ENCODE measurements at places on chromosomes 5 and 9.

GRCh38 chr9:88659126-88659525 lies 124.1 kb downstream of the NXNL2 start:
- no peak for DNase-seq

DNA sequence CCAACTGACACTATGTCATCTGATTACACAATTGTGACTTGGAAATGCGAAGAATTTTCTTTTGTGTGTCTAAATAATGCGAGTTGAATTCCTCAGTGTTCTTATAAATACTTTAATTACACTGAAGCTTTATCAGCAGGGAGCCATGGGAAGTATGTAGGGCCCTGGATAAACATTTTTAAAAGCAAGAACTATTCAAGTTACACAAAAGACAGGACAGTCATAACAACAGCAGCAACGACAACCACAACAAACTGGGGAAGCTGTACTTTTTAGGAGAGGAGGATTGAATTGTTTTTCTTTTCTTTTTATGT lies 250.3 kb upstream of the ZNF608 start:
- no peak for DNase-seq

GRCh38 chr5:173231381-173231766 lies 3.6 kb downstream of the NKX2-5 start:
- no peak for DNase-seq

GRCh38 chr9:125262294-125262991 lies 817 bp downstream of the GAPVD1 start:
- no peak for DNase-seq

GRCh38 chr5:31385774-31386537 lies 145.9 kb downstream of the DROSHA start:
- DNase-seq: no peak

- no peak for DNase-seq
Measured at GRCh38 chr5:80229902-80230255, 26.0 kb downstream of the SERINC5 start.

DNA sequence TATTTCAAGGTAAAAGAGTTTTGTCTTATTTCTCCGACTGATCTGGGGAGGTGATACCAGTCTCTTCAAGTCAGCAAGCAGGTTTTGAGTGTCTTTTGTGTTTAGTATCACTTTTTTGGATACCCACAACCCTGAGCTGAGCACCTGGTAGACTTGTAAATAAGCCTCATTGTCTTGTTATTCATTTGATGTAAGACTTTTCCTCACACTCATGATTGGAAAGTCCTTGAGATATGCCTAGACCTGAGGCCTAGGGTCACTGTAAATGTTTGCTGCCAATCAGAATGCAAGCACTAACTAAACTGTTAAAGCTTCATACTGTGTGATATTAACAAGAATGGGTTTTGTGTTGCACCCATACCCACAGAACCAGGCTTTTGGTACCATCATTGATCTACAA lies 100.7 kb upstream of the CKMT2 start:
- DNase-seq: no peak

DNA sequence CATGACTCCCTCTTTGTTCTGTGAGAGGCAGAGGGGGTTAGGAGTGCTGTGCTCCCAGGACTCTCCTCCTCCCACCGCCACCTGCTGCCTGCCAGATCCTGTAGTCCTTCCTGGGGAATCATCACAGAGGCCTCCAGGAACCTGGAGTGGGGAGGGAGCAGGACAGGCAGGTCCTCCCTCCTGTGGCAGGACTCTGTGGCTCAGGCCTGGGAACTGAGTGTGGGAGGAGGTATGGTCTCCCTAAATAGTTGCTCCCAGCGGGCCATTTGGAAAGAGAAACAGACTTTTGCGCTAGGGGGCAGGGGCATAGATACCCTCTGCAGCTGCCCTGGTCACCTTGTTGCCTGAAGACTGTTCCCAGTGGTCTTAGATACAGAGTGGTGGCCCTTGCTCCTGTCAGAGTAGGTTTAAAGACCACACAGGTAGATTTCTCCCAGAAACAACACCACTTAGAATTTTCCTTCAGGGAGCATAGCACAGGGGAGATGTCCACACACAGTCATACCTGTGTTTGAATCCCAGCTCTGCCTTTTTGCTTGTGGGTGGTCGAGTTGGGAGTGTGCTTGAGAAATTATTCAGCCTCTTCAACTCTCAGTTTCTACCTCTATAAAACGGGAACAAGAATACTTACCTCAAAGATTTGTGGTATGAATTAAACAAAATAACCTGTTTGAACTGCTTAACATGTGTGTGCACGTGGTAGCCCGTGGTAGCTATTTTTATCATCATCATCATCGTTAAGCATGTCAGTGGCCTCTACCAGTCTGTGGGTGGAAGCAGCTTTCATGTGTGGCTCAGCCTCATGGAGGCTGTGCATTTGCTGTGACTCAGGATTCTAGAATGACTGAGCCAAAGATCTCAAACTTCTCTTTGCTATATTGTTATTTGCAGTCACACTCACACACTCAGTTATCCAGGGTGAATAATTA lies 55.8 kb downstream of the SLC22A5 start:
- DNase-seq: no peak

DNA sequence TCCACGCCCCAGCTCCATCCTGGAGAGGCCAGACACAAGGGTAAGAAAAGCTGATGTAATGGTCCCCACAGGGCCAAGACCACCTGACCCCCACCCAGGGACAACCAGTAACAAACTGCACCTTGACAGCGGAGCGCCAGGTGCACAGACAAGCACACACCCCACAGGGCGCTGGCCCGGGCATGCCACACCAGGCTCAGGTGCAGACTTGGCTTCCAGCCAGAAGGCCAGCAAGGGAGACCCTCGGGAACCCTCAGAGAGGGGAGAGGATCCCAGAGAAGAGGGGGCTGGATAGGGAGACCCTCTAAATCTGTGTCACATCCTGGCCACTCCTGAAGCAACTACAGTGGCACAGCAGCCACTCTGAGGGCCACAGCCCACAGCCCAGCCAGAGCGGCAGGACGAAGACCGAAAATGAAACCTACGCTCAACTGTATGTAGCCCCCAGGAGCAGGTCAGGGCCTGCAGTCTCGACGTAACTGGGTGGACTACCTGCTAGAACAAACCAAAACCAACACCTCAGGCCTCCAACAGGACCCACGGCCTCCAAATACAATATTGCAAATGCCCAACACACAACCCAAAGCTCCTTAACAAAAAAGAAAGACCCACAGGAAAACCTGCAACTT lies 18.5 kb downstream of the CAMSAP1 start:
- DNase-seq: no peak

DNA sequence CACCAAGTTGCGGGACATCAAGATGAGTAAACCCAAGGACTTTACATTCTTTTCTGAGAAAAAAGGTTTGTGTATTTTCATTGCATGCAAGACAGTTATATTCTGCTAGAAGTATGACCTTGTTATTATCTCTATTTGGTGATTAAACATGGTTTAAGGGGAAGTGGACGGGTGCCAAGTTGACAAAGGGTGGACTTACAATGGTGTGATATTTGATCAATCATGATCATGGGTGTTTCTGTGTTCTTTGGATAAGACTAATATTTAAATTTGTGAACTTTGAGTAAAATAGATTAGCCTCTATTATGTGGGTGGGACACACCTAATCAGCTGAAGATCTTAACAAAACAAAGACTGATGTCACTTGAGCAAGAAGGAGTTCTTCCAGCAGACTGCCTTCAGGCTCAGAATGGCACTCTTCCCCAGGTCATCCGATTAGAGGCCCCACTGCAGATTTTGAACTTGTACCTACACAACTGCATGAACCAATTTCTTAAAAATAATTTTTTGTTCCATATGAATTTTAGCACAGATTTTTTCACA lies 782.9 kb downstream of the CDH12 start:
- DNase-seq: no peak

- DNase-seq: no peak
Measured at GRCh38 chr9:9719373-9720112, 893.3 kb downstream of the PTPRD start.

- DNase-seq: no peak
Measured at GRCh38 chr5:130052752-130053151, 148.5 kb downstream of the CHSY3 start.

- DNase-seq: no peak
Measured at GRCh38 chr9:72322259-72322658, 42.7 kb downstream of the ZFAND5 start.

- no peak for DNase-seq
Measured at GRCh38 chr9:123556464-123557435, 200.8 kb downstream of the CRB2 start.

GRCh38 chr9:111897601-111898137 lies 1.1 kb downstream of the UGCG start:
- DNase-seq: no peak

GRCh38 chr5:119316906-119317305 lies 38.9 kb upstream of the TNFAIP8 start:
- DNase-seq: no peak

DNA sequence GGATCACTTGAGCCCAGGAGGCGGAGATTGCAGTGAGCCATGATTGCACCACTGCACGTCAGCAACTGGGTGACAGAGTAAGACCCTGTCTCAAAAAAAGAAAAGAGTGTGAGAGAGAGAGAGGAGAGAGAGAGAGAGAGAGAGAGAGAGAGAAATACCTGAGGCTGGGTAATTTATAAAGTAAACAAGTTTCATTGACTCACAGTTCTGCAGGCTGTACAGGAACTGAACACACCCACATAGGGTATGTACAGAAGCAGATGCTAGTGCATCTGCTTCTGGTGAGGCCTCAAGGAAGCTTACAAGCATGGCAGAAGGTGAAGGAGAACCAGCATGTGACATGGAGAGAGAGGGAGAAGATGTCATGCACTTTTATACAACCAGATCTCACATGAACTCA lies 46.4 kb upstream of the CHD1 start:
- no peak for DNase-seq

GRCh38 chr5:112434641-112435040 lies 15.6 kb upstream of the EPB41L4A start:
- no peak for DNase-seq

DNA sequence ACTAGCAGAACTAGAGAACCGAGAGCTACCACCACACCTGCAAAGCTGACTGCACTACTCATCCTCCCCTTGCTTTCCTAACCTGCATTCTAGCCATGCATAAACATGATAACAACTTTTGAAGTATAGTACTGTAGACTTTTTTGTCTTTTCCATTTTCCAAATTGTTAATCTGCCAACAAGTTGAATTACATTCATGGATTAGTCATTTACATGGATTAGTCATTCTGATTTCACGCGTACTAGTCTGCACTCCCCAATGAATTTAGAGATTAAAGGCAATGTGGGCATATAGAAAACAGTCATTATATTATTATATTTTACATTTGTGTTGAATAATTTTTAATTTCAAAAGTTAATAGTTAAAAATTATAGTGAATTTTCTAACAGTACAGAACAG lies 81.4 kb downstream of the EDIL3 start:
- no peak for DNase-seq

DNA sequence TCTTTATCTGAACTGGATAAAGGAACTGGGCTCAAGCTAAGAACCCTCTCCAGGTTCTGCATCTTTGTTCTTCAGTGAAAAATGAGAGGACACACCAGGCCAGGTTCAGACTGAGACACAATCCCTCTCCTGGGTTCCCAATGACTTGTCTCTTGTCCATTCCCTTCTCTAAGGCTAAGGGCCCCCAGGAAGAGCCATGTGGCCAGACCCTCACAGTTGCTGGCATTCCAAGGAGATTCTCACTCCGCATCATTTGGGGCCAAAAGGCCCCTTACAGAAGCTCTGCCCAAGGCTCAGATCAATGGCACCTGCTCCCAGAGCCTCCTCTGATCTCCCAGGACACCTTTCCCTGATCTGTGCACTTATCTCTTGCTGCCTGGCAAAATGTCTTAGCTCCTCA lies 4.9 kb downstream of the IL4 start:
- no peak for DNase-seq

- no peak for DNase-seq
Measured at GRCh38 chr9:96524764-96525163, 74.8 kb downstream of the HABP4 start.

GRCh38 chr9:135920973-135921585 lies 13.7 kb upstream of the CAMSAP1 start:
- DNase-seq: no peak

- no peak for DNase-seq
Measured at GRCh38 chr9:131017067-131017466, 8.1 kb downstream of the LAMC3 start.

DNA sequence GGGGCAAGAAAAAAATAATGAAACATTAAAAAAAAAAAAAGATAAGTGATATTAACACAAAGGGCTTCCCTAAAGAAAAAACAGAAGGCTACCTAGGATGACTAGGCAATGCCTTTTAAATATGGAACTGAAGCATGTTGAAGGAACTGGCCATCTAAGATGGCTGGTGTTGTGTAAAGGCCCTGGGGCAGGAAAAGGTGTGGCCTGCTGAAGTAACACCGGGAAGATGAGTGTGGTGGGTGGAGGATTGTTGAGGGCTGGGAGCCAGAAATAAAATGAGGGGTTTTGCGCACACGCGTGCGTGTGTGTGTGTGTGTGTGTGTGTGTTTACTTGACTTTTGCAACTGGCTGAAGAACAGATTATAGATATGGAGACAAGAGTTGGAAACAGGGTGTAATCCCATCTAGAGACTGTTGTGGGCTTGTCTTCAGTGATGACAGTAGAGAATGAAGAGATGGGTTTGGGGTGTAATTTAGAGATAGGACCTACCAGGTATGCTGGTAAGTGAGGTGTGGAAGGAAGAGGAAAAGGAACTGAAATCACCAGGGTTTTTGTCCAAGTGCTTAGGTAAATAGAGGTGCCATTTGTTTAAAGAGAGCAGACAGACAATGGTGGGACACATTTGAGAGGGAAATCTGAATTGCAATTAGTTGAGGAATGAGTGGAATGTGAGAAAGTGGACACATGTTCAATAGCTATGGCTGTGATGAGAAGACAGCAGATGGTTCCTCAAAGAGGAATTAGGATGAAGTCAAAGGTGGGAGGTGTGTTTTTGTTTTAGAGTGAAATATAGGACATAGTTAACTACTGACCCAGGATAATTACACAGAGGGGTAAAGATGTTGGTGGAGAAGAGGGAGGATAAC lies 33.9 kb downstream of the RAD23B start:
- no peak for DNase-seq

- no peak for DNase-seq
Measured at GRCh38 chr9:14365670-14366069, 51.7 kb upstream of the NFIB start.

DNA sequence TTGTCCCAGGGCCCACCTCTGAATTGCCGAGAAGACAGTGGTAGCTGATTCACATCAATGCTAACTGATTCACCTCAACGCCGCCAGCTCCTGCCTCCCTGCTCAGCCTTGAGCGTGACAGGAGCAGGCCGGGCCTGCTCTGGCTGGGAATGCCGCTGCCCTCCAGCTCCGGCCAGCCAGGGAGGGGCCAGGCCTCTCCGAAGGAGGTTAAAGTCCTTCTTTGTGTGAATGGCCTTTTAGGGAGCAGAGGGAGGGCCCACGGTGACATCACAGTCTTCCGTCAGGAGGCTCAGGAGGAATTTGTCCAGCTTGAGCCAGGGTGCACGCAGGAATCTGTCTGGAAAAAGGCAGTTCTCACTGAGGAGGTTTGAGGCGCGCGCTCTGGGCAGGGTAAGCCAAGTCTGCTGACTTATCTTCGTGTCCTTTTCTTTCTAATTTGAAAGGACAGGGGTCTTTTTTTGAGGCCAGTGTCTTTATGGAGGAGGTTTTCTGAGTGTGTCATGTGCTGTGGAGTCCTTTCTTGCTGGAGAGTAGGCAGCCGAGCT lies 82.7 kb downstream of the C9orf152 start:
- DNase-seq: no peak

- DNase-seq: no peak
Measured at GRCh38 chr9:87010626-87011025, 63.3 kb upstream of the GAS1 start.

Data from hippocampal formation (tissue), 2 donors.